GM23248 (cell line): ENCODE measurements at places on chromosomes 7 and 10.
A peak's percentile ranks its signal among the peaks of the same experiment; 100 is the strongest.

- no peak for DNase-seq
Measured at GRCh38 chr10:64546073-64546472, 1024.9 kb downstream of the REEP3 start.

DNA sequence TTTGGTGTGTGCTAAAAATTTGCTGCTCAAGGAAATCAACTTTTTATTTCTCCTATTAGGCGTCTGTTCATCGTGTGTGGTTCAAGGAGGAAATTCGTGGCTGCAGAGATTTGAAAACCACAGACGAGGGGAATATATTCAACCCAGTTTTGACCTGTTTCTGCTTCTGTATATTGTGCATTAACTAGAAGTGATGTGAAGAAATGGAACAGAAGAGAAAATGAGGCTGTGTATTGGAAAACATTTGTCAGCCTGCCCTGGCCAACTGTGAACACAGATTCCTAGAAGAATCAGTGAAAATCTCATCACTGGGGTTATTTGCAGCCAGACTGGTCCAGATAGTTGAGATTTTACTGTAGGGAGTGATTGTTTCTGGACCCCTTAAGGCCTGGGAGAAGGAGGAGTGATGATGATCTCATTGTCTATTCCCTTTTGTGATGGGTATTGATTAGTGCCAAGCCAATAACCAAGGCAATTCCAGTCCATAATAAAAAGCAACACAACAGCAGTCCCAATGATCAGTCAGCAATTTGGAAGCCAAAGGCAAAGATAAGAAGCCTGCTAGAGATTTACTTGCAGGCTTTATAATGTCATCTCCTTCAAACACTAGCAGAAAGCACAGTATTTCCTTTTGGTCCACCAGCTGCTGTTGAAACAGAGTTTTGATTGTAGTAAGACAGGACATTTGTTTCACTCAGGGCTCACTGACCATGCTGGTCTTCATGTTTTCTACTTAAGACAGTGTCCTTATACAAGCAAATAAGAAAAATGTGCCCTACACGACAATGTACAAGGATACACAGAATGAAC, 339.4 kb downstream of the PRPF18 start:
- DNase-seq, result no peak

- DNase-seq, result no peak
Measured at GRCh38 chr7:159198016-159198724, 53.5 kb upstream of the VIPR2 start.

DNA sequence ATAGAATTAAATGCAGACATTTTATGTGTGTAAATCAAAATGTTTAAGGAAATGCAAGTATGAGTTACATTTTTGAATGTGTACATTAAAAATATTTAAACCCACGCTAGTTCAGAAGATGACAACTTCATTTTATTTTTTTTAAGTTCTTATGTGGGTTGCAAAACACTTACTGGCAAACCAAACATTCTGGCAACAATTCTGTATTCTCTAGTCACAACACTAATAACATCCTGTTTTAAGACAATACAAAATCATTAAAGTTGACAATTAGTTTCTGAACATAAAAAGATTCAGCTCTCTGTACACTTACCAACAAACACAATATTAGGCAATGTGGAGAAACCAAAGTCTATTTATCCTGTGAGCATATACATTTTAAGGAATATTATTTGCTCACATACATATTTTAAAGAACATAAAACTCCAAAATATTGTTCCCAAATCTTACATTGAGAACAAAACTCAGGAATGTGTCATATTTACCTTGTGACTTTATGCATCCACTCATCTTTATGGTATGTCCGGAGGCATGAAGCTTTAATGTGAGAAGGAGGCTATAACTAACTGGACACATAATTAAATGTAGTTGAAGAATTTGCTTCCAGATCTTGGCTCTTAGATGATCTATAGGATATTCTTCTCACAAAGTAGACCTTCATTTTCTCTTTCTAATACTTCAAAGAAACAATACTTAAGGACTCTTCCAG, 134.7 kb downstream of the DGKB start:
- DNase-seq, result peak; percentile 43

GRCh38 chr7:98251601-98252424, at the start of gene TECPR1:
TECPR1 (minus strand) TSS chr7:98252232; CDS start chr7:98246146, 6,086 bp downstream.
- peak; percentile 97 for DNase-seq

GRCh38 chr7:25854608-25855497, 297.1 kb upstream of the NFE2L3 start:
- DNase-seq, result peak; percentile 99

- no peak for DNase-seq
Measured at GRCh38 chr10:12822893-12823170, 178.7 kb downstream of the CCDC3 start.

GRCh38 chr7:11109659-11110058, 136.0 kb downstream of the PHF14 start:
- no peak for DNase-seq

GRCh38 chr7:92246360-92247101, 757 bp downstream of the ANKIB1 start:
- DNase-seq, result peak; percentile 61

- peak; percentile 63 for DNase-seq
Measured at GRCh38 chr10:30986053-30986555, 45.6 kb downstream of the ZNF438 start.

DNA sequence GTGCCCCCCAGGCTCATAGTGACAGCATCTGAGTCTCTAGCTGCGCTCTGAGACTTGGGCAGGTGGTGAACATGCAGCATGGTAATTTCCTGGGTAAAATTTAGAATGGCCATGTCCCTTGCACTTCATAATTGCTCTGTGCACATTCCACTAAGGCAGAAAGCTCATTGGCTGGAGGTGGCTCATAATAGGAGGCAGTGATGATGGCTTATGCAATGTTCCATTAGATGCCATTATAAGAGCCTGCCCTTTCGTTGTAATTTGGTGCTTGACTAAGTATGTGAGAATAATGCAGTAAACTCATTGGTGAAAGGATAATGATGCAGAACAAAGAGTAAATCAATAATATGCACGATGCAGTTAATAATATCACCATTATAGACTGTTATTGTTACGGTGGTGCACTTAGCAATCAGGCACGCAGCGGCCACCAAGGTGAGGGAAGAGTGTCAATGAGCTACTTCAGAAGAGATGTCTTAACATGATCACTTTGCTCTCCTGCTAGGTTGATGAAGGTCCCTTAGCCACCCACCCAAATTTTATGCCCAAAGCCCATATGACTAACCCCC, 545.9 kb downstream of the KCNMA1 start:
- no peak for DNase-seq

DNA sequence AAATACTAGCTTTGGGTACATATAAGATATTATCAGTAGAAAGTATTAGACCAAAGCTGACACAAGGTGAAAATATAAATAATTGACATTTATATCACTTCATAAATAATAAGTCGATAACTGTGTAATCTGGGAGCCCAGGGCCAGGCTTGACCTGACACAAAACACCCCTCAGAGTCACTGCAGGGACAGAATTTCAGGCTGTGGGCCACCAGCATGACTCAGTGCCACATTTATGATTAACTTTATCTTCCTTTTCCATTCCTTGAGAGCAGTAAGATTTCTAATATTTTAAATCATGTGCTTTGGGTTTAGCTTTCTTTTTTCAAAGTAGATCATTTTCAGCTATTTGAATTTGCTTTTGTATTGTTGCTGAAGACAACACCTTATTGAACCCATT, 102.9 kb upstream of the NFE2L3 start:
- DNase-seq, result no peak

- DNase-seq, result no peak
Measured at GRCh38 chr10:28281726-28282315, 21.0 kb downstream of the MPP7 start.

- DNase-seq, result no peak
Measured at GRCh38 chr10:85604884-85605283, 761.7 kb downstream of the GRID1 start.

DNA sequence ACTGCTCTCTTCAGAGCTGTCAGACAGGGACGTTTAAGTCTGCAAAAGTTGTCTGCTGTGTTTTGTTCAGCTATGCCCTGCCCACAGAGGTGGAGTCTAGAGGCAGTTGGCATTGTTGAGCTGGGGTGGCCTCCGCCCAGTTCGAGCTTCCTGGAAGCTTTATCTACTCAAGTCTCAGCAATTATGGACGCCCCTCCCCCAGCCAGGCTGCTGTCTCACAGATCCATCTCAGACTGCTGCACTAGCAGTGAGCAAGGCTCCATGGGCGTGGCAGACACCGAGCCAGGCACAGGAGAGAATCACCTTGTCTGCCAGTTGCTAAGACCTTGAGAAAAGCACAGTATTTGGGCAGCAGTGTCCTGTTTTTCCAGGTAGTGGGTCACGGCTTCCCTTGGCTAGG, 98.1 kb downstream of the SDHAF3 start:
- DNase-seq, result no peak

DNA sequence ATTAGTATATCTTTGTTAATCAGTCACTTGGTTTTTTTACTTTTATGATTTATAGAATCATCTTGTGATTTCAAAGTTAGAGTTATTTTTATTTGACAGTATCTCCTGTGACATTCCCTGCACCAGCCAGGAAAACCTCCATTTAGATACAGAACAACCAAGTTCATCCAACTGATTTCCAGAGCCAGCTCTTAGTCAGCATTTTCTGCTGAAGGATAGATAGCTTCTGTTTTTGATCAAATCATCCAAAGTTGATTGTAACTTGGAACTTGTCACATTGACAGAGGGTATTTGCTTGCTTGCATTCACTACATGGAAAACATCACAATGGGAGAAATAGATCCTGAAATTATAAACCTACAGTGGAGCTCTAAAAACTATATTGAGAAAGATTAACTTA, 122.6 kb downstream of the PON1 start:
- DNase-seq, result no peak

GRCh38 chr10:17239345-17240085, 11.5 kb downstream of the VIM start:
- DNase-seq, result peak; percentile 14

GRCh38 chr7:17611611-17612010, 313.2 kb downstream of the AHR start:
- no peak for DNase-seq

GRCh38 chr7:105788356-105788755, 88.0 kb downstream of the ATXN7L1 start:
- no peak for DNase-seq

DNA sequence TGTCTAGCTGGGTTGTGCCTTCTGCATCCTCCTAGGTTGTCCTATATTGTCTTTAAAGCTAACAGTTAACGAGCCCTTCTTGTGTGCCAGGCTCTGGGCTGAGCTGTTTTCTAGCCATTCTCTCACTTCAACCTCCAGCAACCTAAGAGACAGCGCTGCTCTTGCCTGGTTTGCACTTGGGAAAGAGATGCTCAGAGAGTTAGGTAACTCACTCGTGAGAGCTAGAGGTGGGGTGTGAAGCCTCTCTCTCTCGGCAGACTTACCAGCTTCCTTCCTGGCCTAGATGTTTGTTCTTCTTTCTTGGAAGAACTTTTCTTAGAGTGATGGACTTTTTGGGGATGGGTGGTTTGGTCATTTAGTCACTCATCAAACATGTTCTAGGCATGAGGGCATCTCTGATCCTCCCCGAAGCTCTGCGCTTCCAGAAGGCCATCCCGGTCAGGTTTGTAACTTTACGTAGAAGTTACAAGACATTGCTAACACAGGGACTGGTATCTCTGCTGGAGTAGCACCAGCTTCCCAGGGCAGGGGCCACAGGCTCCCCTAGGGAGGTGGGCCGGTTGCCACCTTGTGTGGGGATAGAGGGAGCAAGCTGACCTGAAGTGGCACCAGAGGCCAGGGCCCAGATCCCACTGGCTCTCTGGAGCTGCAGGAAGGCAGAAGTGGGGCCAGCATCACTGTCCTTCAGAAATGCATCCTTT, 14.3 kb downstream of the TSPAN15 start:
- DNase-seq, result no peak

GRCh38 chr10:130471486-130471885, 335.3 kb downstream of the GLRX3 start:
- no peak for DNase-seq

GRCh38 chr7:7686811-7687508, 31.4 kb downstream of the RPA3 start:
- no peak for DNase-seq

DNA sequence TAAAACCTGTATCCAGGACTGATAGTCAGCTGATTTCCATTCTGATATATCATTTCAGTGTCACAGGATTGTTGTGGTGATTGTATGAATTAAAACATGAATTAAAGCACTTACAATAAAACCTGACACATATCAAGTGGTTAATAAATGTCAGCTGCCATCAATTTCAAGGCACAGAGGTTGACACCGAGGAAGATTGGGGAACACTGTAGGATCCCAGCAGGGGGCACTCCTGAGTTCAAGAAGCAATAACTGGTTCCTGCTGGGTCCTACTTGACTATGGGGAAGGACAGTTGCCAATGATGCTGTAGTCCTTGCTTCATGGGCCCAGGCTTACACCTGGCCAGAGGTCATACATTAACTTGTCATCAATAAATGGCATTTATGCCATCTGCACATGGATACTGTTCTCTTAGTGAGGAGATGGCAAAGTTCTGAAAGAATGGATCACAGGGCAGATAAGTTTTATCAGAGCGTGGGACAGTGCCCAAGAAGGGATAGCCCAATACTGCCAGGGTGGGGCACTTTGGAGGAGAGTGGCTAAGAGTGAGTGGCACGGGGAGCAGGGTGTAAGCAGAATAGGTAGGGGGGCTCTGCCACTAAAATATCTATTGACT, 24.1 kb downstream of the FZD1 start:
- peak; percentile 32 for DNase-seq

DNA sequence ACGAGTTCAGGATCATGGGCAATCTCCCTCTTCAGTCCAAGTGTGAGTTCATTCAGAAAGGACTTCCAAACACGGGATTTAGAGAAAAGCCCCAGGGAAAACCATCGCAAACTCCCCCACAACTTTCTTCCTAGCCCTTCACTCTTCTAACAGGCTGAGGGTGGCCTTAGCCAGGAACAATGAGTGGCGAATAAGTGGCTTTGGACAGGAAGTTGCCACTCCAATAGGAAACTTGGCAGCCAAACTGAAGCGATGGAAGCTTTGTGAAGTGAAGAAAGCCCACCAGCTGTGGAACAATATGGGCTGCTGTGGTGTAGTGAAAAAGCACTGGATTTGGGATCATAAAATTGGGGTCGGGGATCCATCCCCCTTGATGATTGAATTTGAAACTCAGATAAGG, 193.2 kb downstream of the TEX36 start:
- DNase-seq, result no peak

- DNase-seq, result no peak
Measured at GRCh38 chr10:7853226-7853842, 35.0 kb downstream of the TAF3 start.
